HT1080 (cell line): ENCODE measurements at places on chromosomes 5 and 9.

- DNase-seq = no peak
These were observed 15.1 kb downstream of the ABCA2 start for GRCh38 chr9:137012694-137013570.

DNA sequence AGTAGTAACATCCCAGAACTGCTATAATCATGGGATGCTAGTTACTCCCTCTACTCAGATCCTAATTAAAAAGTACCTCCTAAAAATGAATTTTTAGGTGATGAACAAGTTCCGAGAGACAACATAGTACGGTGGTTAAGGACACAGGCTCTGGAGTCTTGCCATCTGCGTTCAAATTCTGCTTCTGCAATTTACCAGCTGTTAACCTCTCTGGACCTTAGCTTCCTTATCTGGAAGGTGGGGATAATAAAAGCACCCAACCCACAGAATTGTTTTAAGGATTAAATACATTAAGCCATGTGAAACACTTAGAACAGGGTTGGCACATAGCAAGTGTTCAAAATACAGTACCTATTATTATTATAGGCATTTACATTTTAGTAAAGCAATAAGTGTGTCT is 77.5 kb upstream of the XPA start:
- DNase-seq = no peak

GRCh38 chr9:100352201-100352726 is 478 bp downstream of the TEX10 start:
- DNase-seq = peak; percentile 24

GRCh38 chr9:72805238-72805637 is 147.6 kb downstream of the ALDH1A1 start:
- no peak for DNase-seq

- peak; percentile 51 for DNase-seq
These were observed 60.6 kb downstream of the FRMD3 start for GRCh38 chr9:83477571-83477970.

- peak; percentile 59 for DNase-seq
These were observed 837 bp downstream of the UIMC1 start for GRCh38 chr5:177005619-177006264.

DNA sequence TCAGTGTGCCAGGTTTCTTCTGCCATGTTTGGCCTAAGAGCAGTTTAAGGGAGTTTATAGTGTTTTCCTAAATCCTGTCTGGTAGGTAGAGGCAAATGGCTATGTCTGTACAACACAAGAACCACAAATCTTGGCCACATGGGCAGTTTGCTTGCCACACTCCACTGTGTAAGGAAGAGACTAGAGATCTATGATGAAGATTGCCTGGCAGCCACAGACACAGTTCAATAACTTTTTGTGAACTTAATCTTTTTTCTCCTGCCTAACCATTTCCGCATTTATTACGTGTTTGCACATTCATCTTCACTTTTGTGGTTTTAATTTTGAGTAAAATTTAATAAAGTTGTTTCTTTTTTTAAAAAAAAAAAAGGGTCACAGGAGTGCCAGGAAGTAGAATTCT is 5.8 kb downstream of the MFAP3 start:
- no peak for DNase-seq

DNA sequence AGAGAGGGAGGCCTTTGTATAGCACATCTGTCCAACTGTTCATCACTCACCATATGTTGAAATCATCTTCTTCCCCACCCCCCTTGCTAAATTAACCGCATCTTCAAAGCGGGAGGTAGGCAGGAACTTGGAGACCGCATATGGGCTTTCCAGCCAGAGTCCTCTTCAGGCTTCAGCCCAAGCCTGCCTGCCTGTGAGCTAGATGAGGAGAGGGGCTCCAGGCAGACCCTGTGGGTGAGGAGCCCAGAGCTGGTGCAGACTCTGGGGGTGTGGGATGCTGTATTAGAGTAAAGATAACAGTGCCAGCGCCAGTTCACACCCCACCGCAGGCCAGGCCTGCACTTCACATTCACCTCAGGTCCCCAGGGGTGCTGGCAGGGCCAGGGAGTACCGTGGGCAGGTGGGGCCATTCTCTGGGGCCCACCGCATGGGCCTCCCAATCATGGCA is 16.2 kb downstream of the PRRC2B start:
- no peak for DNase-seq

GRCh38 chr5:73619606-73620333 is 6.2 kb upstream of the ARHGEF28 start:
- DNase-seq = no peak

GRCh38 chr5:134524272-134524825 is 1.1 kb upstream of the JADE2 start:
- peak; percentile 77 for DNase-seq
